ENCODE measurements at places on chromosomes 6 and 20.

- DNase-seq, result no peak
Observed at GRCh38 chr6:107082045-107082444, 33.3 kb downstream of the BEND3 start.

GRCh38 chr6:20826378-20826777 is 292.1 kb downstream of the CDKAL1 start:
- no peak for DNase-seq

DNA sequence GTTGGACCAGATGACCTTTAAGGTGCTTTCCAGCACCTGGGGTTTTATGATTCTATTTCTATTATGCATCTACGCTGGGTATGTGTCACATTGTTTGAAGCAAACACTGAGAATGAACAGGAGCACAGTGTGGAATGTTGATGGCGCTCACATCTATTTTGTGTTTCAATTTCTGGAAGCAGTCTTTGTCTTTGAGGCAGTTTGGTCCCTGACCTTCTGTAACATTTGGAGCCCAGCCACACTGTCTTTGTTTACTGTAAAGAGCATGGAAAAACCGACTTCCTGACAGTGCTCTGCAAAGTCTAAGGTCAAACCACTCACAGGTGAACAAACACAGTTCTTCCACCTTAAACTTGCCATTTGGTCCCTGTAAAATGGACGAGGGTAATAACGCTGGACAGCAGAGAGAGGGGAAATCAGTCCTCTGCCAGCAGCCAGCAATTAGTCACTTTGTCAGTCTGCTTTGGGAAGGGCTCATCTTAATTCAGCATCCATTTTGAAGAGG is 155.5 kb downstream of the PRL start:
- no peak for DNase-seq

DNA sequence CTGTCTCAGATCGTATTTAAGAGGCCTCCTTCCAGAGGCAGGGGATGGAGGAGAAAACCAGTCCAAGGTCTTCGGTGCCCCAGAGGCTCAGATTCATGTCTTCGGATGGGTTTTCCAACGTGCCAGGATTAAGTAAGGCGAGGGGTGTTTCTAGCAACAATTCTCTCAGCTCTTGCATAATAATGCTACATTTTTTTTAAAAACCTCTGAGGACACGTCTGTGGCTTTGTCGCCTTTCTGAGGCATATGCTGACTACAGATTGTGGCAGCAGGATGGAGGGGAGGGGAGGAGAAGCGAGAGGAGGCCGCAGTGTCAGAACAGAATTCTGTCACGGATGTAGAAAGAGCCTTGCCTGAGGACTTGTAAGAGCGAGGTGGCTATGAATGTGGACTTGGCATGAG is 17.7 kb upstream of the CCDC167 start:
- DNase-seq, result peak; percentile 78

GRCh38 chr6:83808005-83808404 is 45.2 kb upstream of the RIPPLY2 start:
- DNase-seq, result no peak

- peak; percentile 37 for DNase-seq
Observed at GRCh38 chr6:150600301-150601017, 774 bp downstream of the PLEKHG1 start.

GRCh38 chr6:145875496-145876211 is 61.1 kb upstream of the FBXO30 start:
- DNase-seq, result no peak

- DNase-seq, result no peak
Observed at GRCh38 chr6:11237956-11238355, 5.5 kb upstream of the NEDD9 start.

- no peak for DNase-seq
Observed at GRCh38 chr6:145206247-145206907, 528.9 kb downstream of the EPM2A start.

- no peak for DNase-seq
Observed at GRCh38 chr20:47293631-47294030, 62.9 kb downstream of the ZMYND8 start.

- DNase-seq, result no peak
Observed at GRCh38 chr6:126033696-126034095, 47.4 kb downstream of the TRMT11 start.

GRCh38 chr6:55868771-55869479 is 6.5 kb downstream of the BMP5 start:
- DNase-seq, result no peak

DNA sequence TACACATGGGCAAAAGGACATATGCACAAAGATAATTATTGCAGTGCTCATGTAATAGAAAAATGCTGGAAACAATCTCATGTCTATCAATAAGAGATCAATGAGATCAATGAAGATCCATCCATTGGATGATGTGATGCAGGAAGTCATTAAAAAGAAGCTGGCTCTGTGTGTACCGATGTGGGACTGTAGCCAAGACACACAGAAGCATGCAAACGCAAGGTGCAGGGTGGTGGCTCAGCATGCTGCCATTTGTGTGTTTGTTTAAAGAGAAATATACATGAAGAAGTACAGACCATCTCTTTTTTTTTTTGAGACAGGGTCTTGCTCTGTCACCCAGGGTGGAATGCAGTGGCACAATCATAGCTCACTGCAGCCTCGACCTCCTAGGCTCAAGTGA is 33.1 kb upstream of the KCNB1 start:
- no peak for DNase-seq

DNA sequence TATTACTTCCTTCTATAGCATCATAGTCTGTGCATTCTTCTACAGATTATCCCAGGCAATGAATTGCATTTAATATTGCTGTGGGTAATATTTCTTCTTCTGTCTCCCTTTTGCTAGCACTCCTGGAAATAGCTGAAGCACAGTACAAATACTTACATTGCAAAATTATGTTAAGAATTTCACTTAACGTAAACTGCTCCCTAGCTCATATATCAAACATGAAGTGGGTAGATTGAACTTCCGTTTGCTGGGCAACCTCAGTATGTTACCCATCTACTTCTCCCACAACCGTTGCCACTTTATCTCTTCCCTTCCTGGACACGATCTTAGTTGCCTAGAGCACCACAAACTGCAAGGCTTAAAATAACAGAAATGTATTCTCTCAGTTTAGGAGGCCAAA is 963.3 kb downstream of the KIF16B start:
- DNase-seq, result no peak

DNA sequence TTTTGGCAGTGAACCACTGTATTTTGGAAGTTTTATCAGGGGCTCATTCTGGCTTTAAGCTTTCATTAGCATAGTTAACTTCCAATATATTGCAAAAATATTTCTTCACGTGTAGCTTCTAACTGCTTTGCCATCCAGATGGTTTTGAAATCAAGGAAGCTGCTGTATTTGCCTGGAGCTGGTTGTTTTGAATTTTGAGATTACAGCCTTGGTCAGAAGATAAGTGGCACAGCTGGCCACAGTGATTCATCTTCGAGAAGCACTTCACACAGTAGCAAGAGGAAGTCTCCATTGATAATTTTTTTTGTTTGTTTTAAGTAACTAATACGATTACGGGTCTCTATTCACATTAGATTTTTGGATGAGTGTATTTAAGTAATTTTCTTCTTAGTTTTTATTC is 3.8 kb downstream of the APCDD1L start:
- DNase-seq, result no peak

- DNase-seq, result peak; percentile 41
Observed at GRCh38 chr6:138109042-138109997, 2.1 kb upstream of the PERP start.

DNA sequence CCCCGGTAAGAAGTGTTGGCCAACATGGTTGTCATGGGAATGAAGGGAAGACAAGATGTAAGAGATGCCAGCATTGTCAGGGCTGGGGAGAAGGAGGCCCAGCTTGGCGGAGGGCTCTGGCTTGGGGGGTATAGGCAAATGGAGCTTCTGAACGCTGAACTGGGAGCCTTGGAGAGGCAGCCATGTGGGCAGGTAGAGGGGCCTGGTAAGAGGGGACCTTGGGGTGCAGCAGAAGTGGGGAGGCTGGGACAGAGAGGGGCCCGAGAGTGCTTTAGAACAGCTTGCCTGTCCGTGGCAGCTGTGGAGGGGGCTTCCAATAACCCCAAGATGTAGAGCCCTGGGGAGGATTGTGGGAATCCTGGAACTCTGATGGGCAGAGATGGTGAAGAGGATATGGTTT is 3.0 kb downstream of the SLC22A1 start:
- DNase-seq, result no peak

DNA sequence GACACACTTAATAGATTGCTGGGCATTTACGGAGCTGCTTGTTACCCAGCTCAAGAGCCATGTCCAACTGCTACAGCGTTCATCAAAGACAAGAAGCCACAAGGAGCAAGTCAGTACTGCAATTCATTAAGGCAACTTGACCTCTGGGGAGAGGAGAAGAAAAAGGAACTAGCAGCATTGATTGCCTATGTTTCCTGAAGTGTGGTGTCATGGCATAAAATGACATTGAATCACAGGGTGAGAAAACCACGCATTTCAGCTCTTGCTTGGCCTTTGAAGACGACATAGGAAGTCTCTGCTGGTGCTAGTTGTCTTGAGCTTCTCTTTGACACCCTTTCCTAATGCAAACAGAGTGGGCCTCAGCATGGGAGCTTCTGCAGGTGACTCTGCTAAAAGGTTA is 139.1 kb downstream of the CDH26 start:
- DNase-seq, result no peak

GRCh38 chr20:56166781-56167465 is 81.6 kb upstream of the MC3R start:
- DNase-seq, result no peak

DNA sequence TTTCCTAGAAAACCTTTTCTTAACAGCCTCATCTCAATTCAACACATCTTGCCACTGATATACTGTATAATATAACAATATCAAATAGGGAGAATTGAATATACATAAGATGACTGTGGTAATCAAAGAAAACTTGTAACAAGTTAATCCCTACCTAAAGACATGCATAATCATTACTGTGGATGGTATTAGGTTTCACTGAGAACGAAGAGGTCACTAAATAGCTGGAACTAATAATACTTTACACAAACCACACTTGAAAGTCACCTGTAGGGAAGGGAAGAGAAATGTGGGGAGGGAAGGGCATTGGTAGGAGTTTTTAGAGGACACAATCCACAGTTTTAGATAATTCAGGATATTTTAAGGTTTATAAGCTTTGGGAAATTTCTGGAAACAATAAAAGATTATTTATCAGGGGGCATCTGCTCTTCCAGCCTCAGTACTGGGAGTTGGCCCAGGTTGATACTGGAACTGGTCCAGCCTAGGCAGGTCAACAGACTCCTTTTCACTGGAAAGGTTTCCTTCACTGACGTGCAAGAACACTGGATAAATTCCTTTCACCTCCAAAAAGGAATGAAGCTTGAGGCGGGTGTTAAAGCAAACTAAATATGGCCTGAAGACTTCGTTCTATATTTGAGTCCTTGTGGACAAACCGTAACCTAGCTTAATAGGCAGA is 44.0 kb downstream of the MAP7 start:
- DNase-seq, result no peak

GRCh38 chr6:22636452-22636851 is 67.1 kb downstream of the HDGFL1 start:
- DNase-seq, result no peak

DNA sequence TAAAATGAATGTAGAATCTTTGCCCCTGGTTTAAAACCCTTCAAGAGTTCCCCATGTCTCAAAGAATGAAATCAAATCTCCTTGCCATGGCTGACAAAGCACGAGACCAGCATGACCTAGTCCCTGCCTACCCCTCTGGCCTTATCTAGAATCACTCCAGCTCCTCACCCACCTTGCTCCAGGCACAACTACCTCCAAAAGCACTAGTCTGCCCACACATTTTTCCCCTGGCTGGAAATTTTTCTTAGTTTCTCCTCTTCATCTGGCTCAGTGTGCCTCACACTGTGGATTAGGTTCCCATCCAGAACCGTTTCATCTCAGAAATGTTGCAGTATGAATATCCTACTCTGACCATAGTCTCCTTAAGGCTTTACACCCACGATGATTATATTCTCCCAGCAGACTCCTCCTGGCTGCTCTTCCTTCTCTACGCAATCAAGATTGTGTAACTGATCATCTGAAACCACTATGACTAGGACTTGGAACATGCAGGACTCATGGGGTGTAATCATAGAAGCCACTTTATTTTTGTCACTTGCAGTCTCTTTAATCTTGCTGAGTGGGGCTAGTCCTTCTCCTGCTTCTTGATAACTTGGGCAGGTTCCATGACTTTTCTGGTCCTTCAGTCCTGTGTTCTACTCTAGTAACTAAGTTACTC is 7.8 kb upstream of the MRS2 start:
- DNase-seq, result no peak

- DNase-seq, result no peak
Observed at GRCh38 chr6:78076371-78076770, 423.5 kb downstream of the MEI4 start.

DNA sequence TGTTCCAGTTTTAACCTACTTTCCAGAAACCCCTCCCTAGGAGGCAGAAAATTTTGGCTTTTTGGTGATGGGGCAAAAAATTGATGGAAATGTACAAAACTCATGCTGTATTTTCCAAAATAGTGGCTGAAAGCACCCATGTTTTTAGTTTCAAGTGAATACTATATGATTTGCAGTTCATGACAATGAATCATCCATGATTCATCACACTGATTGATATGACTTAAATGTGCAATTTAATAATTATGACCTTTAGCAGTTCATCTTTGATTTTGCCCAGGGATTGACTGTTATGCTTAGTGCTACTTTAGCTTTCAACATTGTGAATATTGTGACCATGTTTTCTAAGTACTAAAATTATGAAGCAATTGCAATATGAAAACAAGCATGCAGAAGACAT is 478.7 kb downstream of the HTR1B start:
- DNase-seq, result no peak

- DNase-seq, result no peak
Observed at GRCh38 chr6:109383438-109383940, 1.2 kb upstream of the CD164 start.

- DNase-seq, result no peak
Observed at GRCh38 chr6:160431791-160432404, 83.7 kb downstream of the SLC22A3 start.

- no peak for DNase-seq
Observed at GRCh38 chr6:116326181-116326671, 44.5 kb upstream of the DSE start.

DNA sequence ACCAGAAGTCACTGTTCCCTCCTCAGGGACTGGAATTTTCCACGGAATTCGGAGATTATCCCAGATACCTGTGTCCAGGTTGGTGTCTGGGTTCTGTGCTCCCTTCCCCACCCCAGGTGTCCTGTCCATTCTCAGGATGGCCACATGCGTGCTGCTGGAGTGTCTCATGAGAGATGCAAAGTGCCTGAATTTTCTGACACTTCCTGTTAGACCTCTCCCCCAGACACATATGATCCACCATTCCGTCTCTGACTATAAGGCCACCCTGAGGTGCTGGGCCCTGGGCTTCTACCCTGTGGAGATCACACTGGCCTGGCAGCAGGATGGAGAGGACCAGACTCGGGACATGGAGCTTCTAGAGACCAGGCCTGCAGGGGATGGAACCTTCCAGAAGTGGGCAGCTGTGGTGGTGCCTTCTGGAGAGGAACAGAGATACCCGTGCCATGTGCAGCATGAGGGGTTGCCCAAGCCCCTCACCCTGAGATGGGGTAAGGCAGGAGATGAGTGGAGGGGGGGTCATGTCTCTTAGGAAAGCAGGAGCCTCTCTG is 14.4 kb upstream of the HLA-A start:
- DNase-seq, result no peak
